ENCODE measurements at places on chromosomes 12 and 14. TPM values are rescaled to one million over a fixed set of nuclear protein-coding genes. Genes with fewer than 3 reads are reported as not detected.

The MEG3 gene
- polyA plus RNA-seq, result 518 TPM

DNA sequence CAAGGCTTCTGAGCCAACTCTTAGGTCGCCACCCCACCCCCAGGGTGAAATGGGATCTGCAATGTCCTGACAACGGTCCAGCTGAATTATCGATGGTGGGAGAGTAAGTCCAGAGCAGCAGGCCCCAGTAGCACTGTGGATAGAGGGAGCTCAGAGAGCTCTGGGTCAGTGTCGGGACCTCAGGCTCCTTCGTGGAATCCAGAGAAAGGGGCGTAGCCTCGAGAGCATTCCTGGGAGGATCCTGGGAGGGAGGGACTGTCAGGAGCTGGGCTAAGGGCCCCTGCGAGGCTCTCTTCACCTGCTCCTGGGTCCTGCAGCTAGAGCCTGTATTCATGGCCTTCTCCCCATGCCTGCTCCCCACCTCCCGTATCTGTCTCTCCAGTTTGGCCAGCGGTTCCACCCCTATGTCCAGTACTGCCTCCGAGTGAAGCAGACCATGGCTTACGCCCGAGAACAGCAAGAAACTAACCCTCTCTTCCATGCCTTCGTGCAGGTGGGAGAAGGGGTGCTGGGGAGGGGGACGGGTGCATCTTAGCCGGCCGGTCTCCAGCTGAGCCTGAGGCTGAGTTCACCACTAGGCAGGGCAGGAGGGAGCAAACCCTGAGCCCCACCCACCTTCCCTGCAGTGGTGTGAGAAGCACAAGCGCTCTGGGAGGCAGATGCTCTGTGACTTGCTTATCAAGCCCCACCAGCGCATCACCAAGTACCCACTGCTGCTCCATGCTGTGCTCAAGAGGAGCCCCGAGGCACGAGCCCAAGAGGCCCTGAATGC, 6.6 kb downstream of the PLEKHG6 start:
- H3K27me3 ChIP-seq, result no peaks in the 10 kb centered on the region
- no peak overlapping the region for H3K4me3 ChIP-seq
- DNase-seq, result no peak
- H3K36me3 ChIP-seq, result no peaks in the 10 kb centered on the region
- no peak overlapping the region for H3K27ac ChIP-seq
- peaks cover 10% of the 10 kb centered on the region for H3K4me1 ChIP-seq

The ABCC9 gene
- polyA plus RNA-seq, result 1.2 TPM

- no peak for DNase-seq
- no peak overlapping the region for H3K27ac ChIP-seq
- peaks cover 8% of the 10 kb centered on the region for H3K36me3 ChIP-seq
Measured at GRCh38 chr12:53193985-53194716, 12.9 kb downstream of the ITGB7 start.

The ARPC3 gene
- 192 TPM for polyA plus RNA-seq

DNA sequence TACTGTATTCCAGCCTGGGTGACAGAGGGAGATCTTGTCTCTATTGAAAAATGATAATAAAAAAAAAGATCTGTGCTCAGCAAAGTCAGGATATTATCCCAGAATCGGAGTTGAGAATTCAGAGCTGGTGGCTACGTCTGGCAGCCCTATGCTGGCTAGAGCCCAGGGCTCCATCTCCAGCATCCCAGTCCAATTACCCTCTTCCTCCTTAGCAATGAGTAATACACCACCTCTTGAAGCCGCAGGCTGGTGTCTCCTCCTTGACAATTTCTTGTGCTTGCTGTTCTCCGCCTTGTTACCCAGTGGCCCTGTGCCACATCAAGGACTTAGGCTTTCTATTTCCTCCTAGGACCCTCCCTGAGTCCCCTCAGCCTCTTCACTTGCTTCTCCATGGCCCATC, 38.4 kb upstream of the DDX11 start:
- peaks cover 3% of the 10 kb centered on the region for H3K4me1 ChIP-seq
- H3K27ac ChIP-seq, result no peak overlapping the region
- H3K36me3 ChIP-seq, result no peaks in the 10 kb centered on the region
- DNase-seq, result no peak

- H3K4me3 ChIP-seq, result no peak overlapping the region
- H3K27me3 ChIP-seq, result no peaks in the 10 kb centered on the region
- no peak overlapping the region for H3K27ac ChIP-seq
- DNase-seq, result no peak
Measured at GRCh38 chr12:93679308-93679925, 2.2 kb downstream of the CRADD start.

The RFX4 gene
- not detected for polyA plus RNA-seq

DNA sequence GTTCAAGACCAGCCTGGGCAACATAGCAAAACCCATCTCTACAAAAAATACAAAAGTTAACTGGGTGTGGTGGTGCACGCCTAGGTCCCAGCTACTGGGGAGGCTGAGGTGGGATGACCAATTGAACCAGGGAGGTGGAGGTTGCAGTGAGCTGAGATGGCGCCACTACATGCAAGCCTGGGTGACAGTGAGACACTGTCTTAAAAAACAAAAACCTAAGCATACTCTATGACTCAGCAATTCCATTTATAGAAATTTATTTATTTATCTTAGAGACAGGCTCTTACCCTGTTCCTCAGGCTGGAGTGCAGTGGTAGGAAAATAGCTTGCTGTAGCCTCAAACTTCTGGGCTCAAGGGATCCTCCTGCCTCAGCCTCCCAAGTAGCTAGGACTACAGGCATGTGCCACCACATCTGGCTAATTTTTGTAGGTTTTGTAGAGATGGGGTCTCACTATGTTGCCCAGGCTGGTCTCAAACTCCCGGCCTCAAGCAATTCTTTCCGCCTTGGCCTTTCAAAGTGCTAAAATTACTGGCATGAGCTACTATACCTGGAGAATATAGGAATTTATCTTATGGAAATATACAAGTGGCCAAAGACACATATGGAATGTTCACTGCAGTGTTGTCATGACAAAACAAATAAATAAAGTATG, 43.3 kb downstream of the NCKAP5L start:
- H3K4me1 ChIP-seq, result peaks cover 9% of the 10 kb centered on the region
- peaks cover 4% of the 10 kb centered on the region for H3K36me3 ChIP-seq
- no peaks in the 10 kb centered on the region for H3K27me3 ChIP-seq
- no peak overlapping the region for H3K4me3 ChIP-seq

GRCh38 chr12:11747969-11748368, 98.5 kb downstream of the ETV6 start:
- H3K27ac ChIP-seq, result no peak overlapping the region
- no peak for DNase-seq
- no peak overlapping the region for H3K4me3 ChIP-seq

GRCh38 chr12:128726886-128727285, 96.9 kb downstream of the SLC15A4 start:
- H3K36me3 ChIP-seq, result no peaks in the 10 kb centered on the region
- no peaks in the 10 kb centered on the region for H3K27me3 ChIP-seq
- H3K4me3 ChIP-seq, result no peak overlapping the region
- H3K27ac ChIP-seq, result no peak overlapping the region

The DACT1 gene
- 5.8 TPM for polyA plus RNA-seq

- H3K27me3 ChIP-seq, result no peaks in the 10 kb centered on the region
- no peak overlapping the region for H3K4me3 ChIP-seq
- no peak for DNase-seq
- no peaks in the 10 kb centered on the region for H3K4me1 ChIP-seq
Measured at GRCh38 chr12:112362310-112362709, 19.9 kb downstream of the HECTD4 start.

DNA sequence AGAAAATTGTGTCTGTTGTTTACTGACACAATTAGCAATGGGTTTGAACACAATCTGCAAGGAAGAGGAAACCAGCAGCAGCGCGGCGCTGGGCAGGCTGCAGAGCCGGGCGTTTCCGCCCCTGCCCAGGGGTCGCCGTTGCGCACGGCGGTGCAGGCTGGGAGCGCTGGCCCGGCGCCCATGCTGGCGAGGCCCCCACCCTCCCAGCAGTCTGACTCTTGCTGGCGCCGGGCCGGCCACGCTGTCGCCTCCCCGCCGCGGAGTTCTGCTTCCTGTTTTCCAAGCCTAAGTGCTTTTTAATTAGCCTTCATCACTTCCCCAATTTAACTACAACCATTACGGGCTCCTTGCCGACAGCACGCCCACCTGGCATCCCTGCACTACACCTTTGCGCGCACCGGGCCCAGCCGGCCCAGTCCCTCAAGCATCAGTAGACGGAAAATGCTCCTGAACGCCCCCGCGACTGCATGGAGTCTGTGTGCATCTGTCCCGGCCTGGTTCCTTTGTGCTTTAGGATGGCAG, 212.1 kb downstream of the GXYLT1 start:
- H3K4me3 ChIP-seq, result peak overlapping the region; percentile 25
- H3K27me3 ChIP-seq, result no peaks in the 10 kb centered on the region
- no peaks in the 10 kb centered on the region for H3K36me3 ChIP-seq
- no peak overlapping the region for H3K27ac ChIP-seq
- DNase-seq, result no peak

DNA sequence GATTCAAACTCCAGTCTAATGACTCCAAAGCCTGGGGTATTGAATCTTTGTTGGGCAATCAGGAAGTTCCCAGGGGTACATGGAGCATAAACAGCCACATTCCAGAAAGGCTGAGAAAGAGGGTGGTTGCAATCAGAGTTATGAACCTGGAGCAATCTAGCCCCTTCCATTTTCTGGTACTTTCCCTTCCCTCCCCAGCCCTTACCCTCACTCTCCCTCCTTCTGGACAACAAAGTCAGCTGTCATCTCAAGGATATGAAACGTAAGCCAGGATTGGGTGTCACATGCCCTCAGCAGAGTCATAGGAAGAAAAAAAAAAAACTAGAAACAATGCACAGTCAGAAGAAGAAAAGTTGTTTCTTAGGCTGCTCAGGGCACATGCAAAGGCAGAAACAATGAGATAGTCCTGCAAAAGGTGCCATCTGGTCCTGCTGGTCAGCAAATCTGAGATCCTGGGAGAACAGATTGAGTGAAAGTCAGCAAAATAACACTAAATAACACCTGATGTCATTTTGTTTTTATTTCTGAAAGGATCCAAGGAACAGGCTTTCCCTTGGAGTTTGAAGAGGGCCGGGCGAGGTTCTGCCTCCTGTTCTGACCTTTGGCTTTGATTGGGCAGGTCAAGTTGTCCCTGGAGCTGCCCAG, 27.1 kb downstream of the TMEM229B start:
- no peak overlapping the region for H3K27ac ChIP-seq
- no peak overlapping the region for H3K4me3 ChIP-seq
- no peaks in the 10 kb centered on the region for H3K36me3 ChIP-seq
- DNase-seq, result peak; percentile 27

The GALNT4 gene
- polyA plus RNA-seq, result 2.6 TPM

DNA sequence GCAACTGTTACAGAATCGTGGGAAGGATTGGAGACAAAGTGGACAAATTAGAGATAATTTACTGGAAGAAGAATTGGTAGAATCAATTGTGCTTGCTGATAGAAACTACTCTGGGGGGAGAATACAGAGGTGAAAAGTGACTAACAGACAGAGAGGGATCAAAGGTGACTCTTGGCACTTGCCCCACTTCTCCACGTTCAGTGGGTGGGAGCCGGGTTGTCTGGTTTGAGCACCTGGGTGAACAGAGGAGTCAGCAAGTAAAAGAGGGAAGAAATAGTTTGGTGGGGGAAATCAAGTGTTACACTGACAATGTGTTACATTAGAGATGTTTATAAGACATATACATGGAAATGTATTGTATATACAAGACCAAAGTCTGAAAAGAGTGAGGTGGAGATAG, 69.1 kb downstream of the PPP2R5E start:
- H3K36me3 ChIP-seq, result no peaks in the 10 kb centered on the region
- H3K4me3 ChIP-seq, result no peak overlapping the region
- H3K27ac ChIP-seq, result no peak overlapping the region
- H3K4me1 ChIP-seq, result peaks cover 20% of the 10 kb centered on the region
- DNase-seq, result no peak

DNA sequence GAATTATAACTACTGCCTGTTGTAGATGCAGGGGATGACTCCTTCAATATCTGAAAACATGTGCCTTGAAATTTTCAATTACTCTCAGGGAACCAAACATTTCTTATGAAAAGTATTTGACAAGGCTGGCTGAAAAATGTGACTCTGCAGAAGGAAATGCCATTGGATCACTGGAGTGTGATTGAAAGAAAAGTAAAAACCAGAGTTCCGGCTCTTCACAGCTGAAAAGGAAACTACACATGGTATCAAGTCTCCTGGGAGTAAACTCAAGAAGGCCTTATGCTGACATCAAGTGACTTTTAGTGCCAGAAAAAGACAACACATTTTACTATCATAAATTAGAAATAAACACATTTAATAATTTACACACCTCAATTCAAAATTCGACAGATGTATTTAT, 693.0 kb downstream of the LRFN5 start:
- no peaks in the 10 kb centered on the region for H3K4me1 ChIP-seq
- H3K27me3 ChIP-seq, result no peaks in the 10 kb centered on the region
- no peak for DNase-seq
- H3K36me3 ChIP-seq, result no peaks in the 10 kb centered on the region
- no peak overlapping the region for H3K27ac ChIP-seq
- no peak overlapping the region for H3K4me3 ChIP-seq

The SMCO2 gene
- polyA plus RNA-seq, result 0.33 TPM

The TMEM19 gene
- polyA plus RNA-seq, result 11.4 TPM

The LTBP2 gene
- 81.8 TPM for polyA plus RNA-seq

The PIWIL1 gene
- not detected for polyA plus RNA-seq

The ASIC1 gene
- 9.9 TPM for polyA plus RNA-seq

The SDR9C7 gene
- not detected for polyA plus RNA-seq

- H3K27ac ChIP-seq, result no peak overlapping the region
- no peaks in the 10 kb centered on the region for H3K36me3 ChIP-seq
- no peaks in the 10 kb centered on the region for H3K4me1 ChIP-seq
- DNase-seq, result no peak
Measured at GRCh38 chr14:53703457-53703856, 253.2 kb downstream of the BMP4 start.

The PIANP gene
- polyA plus RNA-seq, result 6.8 TPM

DNA sequence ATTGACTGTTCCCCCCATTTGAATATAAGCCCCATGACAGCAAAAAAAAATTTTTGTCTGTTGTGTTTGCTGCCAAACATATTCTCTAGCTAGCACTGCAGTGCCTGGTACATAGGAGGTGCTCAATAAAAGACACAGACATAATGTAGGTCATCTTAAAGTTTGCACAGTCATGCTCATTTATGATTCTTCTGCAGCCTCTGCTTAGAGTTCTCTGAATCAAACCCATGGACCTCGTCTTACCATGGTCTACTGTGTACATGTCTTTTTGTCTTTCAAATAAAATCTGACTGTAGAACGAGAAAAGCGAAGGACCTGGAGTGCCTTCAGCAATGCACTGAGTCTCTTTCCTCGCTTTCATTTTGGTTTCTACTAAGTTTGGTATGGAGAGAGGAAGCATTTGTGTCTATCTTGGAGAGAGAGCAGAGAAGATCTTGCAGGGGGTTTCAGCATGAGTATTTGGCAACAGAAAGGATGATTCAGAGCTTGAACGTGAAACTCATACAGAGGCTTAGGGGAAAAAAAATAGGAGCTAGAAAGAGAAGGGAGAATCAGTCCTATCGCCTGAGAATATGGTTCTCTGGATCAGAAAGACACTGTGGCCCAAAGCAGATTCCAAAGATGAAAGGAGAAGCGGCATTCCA, 38.8 kb upstream of the TMCC3 start:
- no peaks in the 10 kb centered on the region for H3K4me1 ChIP-seq
- H3K27ac ChIP-seq, result no peak overlapping the region
- no peak overlapping the region for H3K4me3 ChIP-seq
- H3K27me3 ChIP-seq, result peaks cover 11% of the 10 kb centered on the region
- no peaks in the 10 kb centered on the region for H3K36me3 ChIP-seq

The PPP1R1A gene
- not detected for polyA plus RNA-seq

- H3K4me3 ChIP-seq, result no peak overlapping the region
- no peak overlapping the region for H3K27ac ChIP-seq
- no peaks in the 10 kb centered on the region for H3K27me3 ChIP-seq
- H3K36me3 ChIP-seq, result no peaks in the 10 kb centered on the region
Measured at GRCh38 chr12:76556368-76556767, 3.2 kb downstream of the OSBPL8 start.

Measured in IMR-90 (cell line).